ENCODE measurements at places on chromosomes 13 and 19.

DNA sequence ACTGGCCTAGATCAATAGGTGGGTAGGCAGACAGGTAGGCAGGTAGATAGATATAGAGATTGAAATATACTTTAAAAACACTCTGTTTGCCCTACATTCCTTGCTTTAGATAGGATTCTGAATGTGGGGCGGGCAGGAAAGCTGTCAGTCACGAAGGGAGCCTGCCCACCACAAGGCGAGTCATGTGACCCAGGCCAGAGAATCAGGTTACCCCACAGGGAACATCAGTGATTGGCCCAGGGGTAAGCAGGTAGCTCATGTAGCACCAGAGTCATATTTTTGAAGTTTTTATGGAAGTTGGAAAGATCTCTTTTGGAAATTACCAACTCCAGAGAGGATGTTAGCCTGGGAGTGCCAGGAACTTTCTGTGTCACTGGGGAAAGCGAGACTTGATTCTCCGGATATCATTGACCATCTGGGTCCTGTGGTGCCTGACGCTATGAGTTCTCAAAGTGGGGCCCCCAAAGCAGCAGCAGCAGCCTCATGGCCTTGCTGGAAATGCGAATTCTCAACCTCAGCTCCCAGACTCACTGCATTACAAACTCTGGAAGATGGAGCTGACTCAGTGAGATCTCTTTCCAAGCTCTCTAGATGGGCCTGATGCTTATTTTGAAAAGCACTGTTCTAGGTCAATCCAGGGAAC lies 60.3 kb downstream of the IRS2 start:
- DNase-seq: no peak

DNA sequence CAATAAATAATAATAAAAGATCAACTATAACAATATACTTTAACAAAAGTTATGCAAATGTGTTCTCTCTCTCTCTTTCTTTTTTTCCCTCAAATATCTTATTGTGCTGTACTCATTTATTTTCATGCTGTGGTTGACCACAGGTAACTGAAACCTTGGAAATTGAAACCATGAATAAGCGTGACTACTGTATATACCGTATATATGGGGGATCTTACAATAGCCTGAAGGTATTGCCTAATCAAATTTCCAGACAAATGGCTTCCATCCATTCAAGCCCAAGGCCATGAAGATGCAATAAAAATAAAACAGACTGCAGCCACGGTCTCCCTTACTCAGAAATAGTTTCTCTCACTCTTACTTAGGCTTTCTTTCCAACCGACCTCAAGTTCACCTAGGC lies 98.3 kb downstream of the SLITRK6 start:
- no peak for DNase-seq

- peak; percentile 85 for DNase-seq
Observed at GRCh38 chr19:44164673-44165512, at the start of gene ZNF226. TSS of gene ZNF226 (plus strand) at chr19:44165100. CDS start at chr19:44170081, 4,981 bp downstream.

GRCh38 chr13:100650326-100650725 lies 24.3 kb downstream of the TMTC4 start:
- no peak for DNase-seq

GRCh38 chr19:10884274-10884673 lies 12.9 kb downstream of the CARM1 start:
- DNase-seq: no peak

DNA sequence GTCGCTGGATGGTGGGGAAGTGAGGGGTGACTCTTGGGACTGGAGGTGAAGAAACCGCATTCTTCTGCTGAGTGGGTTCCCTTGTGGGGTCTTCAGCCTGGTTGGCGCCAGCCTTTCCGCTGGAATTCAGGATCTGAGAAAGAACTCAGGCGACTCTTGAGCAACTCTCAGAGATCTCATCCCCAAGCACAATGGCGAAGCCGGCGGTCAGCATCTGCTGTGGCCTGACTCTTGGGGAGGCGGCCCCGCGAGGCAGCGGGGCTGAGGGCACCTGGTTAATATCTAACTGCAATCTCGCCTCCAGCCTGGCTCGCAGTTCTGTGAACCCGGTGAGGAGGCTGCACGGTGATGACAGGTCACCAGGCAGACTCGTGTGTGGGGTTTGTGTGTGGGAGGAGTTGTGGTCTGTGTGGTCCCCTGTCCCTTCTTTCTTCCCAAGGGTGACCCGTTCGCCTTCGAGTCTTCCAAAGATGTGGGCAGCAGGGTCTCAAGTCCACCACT lies 883 bp downstream of the ZNF441 start:
- peak; percentile 29 for DNase-seq

- DNase-seq: no peak
Observed at GRCh38 chr13:110272651-110273050, 34.3 kb downstream of the COL4A1 start.

DNA sequence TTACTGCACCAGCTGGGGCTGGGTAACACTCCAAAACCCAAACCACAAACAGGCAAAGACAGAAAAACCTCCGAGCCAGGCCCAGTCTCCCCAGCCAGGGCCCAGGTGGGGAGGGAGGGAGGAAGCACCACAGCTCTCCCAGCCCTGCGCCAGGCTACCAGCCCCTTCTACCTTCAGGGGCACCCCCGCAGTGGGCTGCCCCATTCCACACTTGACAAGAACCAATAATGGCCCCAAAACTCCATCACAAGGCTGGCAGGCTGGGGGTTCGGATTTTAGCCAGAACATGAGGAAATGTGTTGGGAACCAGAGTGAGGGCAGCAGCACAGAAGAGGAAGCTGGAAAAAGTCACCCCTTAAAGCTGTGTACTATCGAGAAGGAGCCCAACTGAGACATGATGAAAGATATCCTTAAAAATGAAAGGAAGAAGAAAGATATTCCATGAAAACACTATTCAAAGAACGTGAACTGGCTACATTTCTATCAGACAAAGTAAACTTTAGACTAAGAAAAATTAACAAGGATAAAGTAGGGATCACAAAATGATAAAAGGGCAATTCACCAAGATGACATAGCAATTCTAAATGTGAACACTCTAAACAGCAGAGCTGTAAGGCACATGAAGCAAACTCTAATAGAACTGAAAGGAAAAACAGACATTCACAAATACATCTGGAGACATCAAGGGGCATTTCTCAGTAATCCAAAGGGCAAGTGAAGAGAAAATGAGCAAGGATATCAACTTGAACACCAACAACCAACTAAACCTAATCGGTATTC lies 12.9 kb downstream of the TUBGCP3 start:
- DNase-seq: no peak

DNA sequence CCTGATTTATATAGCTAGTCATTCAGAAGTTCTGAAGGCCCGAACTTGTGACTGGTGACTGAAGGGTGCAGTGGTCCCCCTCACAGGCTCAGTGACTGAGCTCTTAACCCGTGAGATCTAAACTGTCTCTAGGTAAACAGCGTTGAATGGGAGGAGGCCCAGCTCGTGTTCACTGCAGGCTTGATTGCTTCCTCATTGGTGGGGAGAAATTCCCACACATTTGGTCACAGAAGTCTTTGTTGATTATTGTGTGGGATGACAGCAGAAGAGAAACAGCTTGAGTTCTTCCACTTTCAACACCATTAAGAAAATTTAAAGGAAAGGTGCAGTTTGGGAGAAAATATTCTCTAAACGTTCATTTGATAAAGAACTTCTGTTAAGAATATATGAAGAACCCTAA lies 1178.0 kb downstream of the UQCRFS1 start:
- DNase-seq: no peak

DNA sequence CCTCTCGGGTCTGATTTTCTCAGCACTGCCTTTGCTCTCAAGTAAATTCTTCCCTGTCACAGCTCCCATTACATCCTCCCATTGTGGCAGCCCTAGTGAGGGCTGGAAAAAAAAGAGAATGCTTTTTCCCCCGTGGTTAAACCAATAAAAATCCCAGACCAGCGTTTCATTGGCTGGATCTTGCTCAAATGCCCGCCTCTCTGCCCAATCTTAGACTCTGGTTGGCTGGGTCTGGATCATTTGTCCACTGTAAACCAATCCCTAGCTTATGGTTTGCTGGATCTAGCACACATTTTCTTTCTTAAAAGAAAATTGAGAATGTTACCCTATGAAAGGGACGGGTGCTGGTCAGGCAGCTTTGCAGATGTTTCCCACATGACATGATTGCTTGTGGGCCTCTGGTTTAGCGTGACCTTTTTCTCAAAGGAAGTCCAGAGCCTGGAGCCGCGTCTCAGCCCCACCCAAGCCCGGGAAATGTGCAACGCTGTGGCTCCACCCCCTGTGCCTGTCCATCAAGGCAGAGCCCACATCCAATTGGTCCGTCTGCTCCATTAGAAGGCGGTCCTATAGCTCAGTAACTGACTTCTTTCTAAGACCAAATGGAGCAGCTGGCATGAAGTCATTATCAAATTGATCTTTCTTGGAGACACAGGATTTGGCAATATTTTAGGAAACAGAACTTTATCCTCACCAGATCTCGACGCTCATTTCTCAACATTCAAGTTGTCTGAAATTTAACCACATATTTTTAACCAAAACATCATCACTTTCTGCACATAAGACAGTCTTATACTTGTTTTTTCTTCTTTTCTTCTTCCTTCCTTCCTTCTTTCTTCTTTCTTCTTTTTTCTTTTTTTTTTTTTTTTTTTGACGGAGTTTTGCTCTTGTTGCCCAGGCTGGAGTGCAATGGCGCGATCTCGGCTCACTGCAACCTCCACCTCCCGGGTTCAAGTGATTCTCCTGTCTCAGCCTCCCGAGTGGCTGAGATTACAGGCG lies 2.6 kb upstream of the MCEMP1 start:
- DNase-seq: no peak

DNA sequence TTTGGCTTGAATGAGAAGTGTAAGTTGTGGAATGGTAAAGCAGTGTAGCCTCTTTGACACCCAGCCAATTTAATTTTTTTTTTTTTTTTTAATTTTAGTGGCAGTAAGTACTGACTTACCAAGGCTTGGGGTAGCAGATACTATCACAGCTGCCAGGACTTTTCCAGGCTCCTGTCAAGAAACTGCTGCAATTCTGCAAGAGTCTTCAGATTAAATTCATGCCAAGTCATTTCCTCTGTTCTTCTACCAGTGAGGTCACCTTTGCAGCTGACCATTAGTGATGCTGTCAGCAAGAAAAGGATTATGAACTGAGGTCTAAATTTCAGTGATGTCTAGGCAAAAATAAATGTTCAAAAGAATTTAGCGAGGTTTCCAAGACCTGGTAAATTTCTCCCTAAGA lies 91.2 kb downstream of the GGACT start:
- no peak for DNase-seq

DNA sequence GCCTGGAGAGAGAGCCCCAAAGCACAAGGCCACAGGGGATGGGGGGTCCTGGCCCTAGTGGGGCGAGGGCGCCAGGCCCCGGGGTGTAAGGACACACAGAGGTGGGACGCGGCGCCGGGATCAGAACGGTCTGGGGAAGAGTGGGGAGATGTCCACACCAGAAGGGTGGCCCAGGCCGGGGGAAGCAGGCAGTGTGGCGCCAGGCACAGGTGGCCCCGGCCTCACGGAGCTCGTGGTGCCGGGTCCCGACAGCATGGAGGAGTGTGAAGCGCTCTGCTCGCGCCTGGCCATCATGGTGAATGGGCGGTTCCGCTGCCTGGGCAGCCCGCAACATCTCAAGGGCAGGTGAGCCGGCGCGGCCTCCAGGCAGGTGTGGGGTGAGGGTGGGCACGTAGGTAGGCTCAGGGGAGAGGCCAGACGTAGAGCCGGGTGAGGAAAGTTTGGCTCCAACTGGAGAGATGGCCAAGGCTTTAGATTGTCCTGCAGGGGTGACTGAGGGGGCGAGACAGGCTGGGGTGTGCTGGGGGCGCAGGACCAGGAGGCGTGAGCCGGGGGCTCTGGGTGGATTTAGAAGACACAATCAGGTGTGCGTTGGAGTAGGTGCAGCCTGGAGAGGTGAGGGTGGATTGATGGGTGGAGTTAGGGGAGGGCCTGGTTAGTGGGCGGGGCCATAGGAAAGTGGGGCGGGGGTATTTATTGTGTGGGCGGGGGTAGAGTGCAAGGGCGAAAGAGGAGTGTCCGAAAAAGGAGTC lies 2.9 kb upstream of the ARHGAP45 start:
- DNase-seq: no peak

GRCh38 chr13:71838842-71839241 lies 28.2 kb downstream of the DACH1 start:
- no peak for DNase-seq

GRCh38 chr13:29266756-29267733 lies 328.4 kb downstream of the SLC7A1 start:
- no peak for DNase-seq

- DNase-seq: no peak
Observed at GRCh38 chr19:10230173-10230860, 814 bp downstream of the S1PR2 start.

- no peak for DNase-seq
Observed at GRCh38 chr19:33317517-33317916, 15.2 kb upstream of the CEBPA start.

- DNase-seq: no peak
Observed at GRCh38 chr13:49353908-49354307, 90.0 kb downstream of the CAB39L start.

GRCh38 chr19:19460258-19460731 lies 54.8 kb downstream of the GATAD2A start:
- no peak for DNase-seq

DNA sequence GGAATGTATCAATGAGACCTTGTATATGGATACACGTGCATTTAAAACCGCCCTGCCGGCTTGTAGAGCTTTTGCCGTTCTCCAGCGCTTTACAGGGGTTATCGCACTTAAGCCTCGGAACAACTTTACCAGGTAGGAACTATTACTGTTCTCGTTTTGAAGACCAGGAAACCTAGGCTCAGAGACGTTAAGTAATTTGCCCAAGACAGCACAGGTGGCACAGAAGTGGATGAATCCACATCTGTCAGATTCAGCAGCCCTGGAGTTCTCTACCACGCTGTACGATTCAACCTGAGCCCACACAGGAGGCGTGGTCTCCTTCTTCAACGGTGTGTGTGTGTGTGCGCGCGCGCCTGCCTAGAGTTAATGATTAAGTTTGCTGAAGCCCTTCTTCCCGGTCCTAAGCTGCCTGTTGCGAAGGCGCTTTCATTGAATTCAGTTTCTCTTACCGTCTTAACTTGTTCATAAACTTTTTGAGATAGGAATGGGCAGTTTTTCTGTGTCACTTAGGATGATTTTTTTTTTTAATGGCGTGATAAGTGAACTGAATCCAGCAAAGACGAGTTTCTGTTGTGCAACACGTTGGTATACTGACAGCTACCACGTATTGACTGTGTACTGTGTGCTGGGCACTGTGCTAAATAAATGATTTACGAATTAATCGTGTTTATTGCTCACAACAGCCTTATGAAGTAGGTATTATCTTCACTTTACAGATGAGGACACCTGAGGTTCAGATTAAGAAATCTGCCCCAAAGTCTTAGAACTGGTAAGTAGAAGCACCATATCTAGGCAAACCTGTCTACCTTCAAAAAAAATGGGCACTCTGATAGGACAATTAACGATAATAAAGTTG lies 67.4 kb downstream of the KCNRG start:
- peak; percentile 72 for DNase-seq

DNA sequence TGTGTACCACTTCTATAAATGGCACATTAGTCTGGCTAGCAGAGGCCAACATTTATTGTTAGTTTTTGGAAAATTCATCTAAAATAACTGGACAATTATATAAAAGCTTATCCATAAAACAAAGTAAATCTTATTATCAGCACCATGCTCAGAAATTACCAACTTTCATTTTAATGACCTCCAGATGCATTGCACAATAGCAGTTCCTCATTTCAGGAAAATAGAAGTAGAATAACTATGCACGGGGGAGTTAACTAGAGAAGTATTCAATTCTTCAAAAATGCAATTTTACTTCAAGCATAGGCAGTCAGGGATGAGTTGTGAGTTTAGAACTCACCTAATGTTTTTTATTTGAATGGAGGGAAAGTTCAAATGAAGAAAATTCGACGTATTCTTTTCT lies 1023.5 kb downstream of the PCDH17 start:
- no peak for DNase-seq

- no peak for DNase-seq
Observed at GRCh38 chr13:30006246-30006645, 155.8 kb upstream of the UBL3 start.

GRCh38 chr13:100860866-100861265 lies 186.3 kb upstream of the TMTC4 start:
- DNase-seq: no peak

All from thymus (tissue), 14 donors.